ENCODE measurements at places on chromosomes 5 and 9.

DNA sequence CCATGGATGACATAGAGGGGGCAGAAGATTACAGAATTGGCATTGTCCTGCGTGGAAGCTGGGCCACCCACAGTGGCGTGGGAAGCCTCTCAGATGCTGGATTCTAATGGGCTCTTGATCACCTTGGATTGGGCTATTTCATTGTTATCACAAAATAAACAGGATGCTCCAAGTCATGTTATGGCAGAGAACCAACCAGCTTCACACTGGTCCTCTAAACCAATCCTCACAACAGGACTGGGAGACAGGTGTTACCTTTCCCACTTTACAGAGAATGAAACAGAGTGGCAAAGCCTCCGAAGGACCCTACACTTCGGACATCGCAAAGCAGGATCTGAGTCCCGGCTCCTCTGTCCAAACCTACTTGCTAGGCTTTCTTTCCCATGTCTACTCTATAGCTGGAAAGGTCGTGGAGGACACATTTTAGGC, 455 bp upstream of the SMIM3 start:
- DNase-seq: no peak

DNA sequence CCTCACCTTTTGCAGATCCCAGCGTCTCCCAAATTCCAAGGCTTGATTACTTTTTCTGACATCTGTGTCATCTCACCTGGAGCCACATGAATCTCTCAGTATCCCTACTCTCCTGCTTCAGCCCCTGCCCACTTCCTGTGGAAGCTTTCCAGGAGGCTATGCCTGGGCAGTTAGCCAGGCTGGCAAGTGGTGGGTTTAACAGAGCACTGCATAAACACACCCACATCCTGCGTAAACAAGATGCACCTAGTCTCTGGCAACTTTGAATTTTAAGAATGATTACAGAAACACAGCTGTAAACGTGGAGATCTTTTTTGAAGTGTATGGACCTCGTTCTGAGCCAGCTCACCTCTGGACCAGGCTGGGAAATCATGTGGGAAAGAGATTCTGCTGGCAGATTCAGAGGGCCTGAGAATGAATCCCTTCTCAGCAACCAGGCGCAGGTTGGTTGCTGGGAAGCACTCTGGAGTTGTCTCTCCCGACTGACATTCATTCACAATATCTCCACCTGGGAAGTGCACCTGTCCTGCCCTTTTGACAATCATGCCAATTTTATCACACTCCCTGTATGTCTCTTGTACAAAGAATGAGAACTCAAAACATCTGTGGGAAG, 55.7 kb upstream of the FANCC start:
- no peak for DNase-seq

DNA sequence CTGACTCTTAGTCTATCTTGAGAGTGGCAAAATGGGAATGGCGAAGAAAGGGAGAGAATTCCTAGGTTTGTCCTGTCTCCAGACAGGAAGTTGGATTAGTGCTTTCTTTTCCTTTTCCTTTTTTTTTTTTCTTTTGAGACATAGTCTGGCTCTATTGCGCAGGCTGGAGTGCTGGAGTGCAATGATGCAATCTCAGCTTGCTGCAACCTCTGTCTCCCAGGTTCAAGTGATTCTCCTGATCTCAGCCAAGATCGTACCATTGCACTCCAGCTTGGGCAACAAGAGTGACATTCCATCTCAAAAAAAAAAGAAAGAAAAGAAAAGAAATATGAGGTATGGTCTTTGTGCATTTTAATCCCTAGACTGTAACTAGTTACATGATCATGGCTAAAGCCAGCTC, 12.6 kb upstream of the KIF27 start:
- DNase-seq: peak; percentile 42

GRCh38 chr9:89850631-89851325, 246.0 kb downstream of the GADD45G start:
- peak; percentile 46 for DNase-seq

GRCh38 chr5:13944560-13945199, at the start of gene DNAH5:
DNAH5 (minus strand) TSS chr5:13944688; CDS start chr5:13944438, 250 bp downstream.
- DNase-seq: no peak

- DNase-seq: no peak
Measured at GRCh38 chr5:76556511-76557221, 66.5 kb downstream of the F2RL2 start.

- peak; percentile 64 for DNase-seq
Measured at GRCh38 chr9:137027369-137028262, at the start of gene ABCA2. ABCA2 (minus strand) TSS chr9:137028237; CDS start chr9:137028140, 97 bp downstream.

DNA sequence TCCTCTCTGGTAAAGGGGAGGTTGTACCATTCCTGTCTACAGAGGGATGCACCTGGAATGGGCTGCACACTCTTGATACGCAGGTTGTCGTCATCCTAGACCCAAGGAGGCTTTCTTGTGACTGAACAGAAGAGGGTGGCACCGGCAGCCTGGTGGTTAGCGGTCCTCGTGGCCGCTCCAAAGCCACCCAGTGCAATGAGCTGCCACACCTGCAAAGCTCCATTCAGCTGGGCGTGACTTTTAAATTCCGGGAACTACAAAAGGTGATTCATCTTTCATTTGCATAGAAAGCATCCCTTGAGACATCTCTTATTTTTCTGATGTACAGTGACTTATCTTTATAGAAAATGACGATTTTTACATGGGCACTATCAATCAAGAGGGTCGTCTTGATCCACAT, 286.1 kb upstream of the IRX1 start:
- DNase-seq: no peak

DNA sequence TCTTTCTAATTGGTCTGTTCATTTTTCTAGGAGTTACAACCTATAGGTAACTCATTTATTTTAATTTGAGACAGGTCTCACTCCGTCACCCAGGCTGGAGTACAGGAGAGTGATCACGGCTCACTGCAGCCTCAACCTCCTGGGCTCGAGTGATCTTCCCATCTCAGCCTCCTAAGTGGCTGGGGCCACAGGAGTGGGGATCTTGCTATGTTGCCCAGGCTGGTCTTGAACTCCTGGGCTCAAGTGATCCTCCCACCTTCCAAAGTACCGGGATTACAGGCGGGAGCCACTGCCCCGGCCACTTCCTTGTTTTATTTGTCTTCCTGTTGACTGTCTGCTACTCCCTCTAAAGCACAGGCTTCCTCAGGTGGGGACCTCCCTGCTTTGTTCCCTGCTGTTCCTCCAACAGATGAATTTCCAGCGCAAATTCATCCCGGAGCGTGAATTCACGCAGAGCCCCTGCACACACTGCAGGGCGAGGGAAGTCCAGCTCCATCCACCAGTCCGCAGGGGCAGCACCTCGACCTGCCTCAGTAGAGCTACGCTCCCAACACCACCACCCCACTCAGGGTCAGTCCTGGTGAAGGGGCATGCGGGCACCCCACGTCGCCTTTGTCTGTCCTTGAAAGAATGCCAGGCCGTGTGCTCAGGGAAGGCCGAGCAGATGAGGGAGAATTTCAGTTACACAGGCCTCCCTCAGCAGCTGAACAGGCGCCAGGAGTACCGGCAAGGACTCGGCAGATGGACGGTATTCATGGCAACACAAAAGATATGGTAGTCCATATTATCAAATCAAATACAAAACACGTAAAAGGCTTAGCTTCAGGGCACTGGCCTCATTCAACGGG, 6.3 kb downstream of the QSOX2 start:
- DNase-seq: no peak

- no peak for DNase-seq
Measured at GRCh38 chr9:115115924-115116323, 2.0 kb downstream of the TNC start.

- no peak for DNase-seq
Measured at GRCh38 chr5:132462333-132462732, 28.2 kb downstream of the IRF1 start.

DNA sequence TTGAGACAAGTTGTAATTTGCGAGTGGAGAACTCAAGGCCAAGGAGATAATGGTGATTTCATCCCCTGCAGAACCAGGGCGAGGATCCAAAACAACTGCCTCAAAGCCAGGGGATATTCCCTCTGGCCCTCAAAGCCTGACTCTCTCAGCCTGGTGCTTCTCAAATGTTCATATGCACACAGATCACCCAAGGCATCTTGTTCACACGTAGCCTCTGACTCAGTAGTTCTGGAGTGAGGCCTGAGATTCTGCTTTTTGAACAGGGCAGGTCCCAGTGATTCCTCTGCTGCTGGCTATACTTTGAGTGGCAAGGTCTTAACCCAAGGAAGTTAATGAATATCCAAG, 30.2 kb upstream of the WWC1 start:
- no peak for DNase-seq

GRCh38 chr5:43603344-43604217, 601 bp downstream of the NNT start:
- peak; percentile 52 for DNase-seq

DNA sequence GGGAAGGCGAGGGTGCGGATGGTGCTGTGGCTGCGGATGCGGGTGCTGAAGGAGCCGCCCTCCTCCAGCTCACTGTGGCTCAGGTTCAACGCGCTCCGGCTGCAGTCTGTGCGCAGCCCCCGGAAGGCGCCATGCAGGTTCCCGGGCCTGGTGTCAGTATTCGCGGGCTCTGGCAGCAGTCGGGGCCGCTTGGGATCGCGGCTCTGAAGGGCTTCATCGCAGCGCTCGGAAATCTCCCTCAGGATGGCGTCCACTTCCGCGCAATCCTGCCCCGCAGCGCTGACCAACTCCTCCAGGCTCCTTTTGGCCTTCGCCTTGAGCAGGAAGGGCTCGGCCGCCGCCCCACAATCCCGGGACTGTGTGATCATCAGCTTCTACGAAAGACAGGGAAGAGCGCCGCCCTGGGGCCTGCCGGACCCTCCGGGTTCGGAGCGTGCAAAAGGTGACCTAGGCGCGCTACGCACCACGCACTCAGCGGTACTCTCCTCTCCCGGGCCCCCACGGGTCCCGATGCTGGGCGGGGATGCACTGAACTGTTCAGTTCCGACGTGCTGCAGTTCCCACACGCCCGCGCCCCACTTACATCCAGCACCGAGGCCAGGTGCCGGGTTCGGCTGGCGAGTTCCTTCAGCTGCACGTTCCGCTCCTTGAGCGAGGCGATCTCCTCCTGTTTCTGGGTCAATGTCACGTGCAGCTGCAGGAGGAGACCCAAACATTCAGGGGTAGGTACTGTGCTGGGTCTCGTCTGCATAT, 6.5 kb downstream of the MCIDAS start:
- peak; percentile 39 for DNase-seq

GRCh38 chr9:14452539-14452938, 138.6 kb upstream of the NFIB start:
- DNase-seq: no peak

GRCh38 chr5:6757414-6757969, 44.3 kb downstream of the TENT4A start:
- DNase-seq: no peak

DNA sequence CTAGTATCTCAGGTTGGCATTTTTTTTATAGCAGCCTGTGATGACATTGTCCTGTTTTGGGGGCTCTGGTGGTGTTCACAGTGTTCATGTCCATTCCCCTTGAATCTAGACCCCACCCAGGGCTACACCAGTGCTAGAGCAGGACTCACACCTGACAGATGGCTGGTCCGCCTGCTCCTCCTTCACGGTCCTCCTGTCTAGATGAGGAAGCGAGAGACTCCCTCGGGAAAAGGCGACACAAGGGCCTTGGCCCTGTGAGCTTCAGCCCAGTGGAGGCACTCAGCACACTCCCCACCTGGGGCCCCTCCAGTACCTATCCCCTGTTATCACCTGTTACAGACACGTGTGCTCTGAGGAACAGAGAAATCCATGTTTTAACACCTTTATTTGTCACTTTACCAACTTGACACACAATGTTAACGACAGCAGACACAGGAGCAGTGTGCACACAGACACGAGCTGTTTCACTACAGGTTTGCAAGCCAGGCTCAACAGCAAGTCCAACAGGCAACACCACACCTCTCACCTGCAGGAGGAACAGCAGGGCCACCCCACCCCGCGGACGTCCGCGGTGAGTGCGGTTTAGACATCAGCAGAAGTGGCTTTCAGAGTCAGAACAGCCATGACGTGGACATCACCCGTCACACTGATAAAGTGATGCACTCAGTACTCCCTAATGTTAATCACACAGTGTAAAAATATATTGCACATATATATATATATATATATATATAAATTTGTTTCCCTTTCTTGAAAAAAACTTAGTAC, 33.5 kb downstream of the TPPP start:
- DNase-seq: no peak

- DNase-seq: no peak
Measured at GRCh38 chr5:80041527-80041926, 6.4 kb downstream of the THBS4 start.

DNA sequence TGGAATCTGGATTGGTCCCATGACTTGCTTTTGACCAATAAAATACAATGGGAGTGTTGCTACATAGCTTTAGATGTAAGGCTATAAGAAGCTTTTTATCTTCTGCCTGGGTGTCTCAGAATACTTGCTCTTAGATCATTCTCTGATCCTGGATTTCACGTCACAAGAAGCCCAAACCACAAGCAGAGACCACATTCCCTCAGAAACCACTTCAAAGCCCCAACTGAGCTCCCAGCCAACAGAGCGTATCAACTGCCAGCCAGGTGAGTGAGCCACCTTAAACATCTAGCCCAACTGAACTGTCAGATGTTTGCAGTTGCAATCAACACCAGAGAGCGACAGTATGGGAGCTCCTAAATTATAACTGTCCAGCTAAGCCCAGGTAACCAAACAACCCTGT, 687.1 kb downstream of the TLE1 start:
- no peak for DNase-seq

- DNase-seq: peak; percentile 37
Measured at GRCh38 chr9:70411121-70411929, 3.1 kb downstream of the KLF9 start.

DNA sequence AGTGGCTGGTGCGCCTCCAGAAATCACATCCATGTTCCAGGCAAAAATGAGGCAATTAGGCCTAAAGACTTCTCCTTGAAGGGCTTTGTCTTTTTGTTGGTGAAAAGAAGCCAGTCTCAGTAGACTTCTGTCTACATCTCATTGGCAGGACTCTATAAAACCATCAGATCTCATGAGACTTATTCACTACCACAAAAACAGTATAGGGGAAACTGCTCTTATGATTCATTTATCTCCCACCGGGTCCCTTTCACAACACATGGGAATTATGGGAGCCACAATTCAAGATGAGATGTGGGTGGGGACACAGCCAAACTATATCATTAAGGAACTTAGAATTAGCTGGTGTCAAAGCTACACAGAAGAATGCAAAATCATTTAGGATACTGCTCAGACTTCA, 77.7 kb upstream of the SNX2 start:
- DNase-seq: no peak

DNA sequence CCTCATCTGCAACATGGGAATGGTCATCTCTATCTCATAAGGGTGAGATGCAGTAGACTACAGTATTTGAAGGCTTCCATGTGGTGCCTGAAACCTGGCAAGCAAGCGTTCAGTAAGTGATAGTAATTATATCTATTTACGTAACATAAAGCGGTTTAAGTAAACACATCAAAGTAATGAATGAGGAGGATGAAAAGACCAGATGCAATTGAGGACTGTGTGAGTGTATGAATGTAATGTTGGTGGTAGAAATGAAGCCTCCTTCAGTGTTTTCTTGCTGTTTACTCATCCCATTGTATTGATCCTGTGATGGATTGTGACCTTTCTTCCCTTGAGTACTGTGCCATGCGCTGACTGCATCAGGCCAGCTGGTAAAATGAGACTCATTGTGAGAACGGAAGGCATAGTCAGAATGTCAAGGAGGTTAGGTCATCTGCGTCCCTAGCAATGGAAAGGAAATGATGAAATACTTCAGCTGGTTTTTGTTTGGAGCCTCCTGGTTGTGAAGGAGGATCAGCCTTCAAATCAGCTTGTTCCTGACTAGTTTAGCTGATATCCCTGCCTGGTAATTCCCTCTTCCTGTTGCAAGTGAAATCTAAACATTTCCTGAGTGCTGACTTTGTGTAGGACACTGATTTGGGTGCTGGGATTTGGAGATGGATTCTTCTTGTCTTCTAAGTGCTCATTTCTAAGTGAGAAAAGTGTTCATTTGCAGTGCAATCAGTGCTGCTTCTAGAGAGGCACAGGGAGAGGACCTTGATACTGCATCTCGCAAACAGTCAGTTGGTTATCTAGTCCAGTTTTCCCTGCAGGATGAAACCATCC, 35.6 kb downstream of the TNFSF8 start:
- peak; percentile 57 for DNase-seq
